ENCODE measurements at places on chromosomes 5 and 9.

GRCh38 chr5:126104951-126105350 lies 318.3 kb upstream of the GRAMD2B start:
- DNase-seq = no peak

DNA sequence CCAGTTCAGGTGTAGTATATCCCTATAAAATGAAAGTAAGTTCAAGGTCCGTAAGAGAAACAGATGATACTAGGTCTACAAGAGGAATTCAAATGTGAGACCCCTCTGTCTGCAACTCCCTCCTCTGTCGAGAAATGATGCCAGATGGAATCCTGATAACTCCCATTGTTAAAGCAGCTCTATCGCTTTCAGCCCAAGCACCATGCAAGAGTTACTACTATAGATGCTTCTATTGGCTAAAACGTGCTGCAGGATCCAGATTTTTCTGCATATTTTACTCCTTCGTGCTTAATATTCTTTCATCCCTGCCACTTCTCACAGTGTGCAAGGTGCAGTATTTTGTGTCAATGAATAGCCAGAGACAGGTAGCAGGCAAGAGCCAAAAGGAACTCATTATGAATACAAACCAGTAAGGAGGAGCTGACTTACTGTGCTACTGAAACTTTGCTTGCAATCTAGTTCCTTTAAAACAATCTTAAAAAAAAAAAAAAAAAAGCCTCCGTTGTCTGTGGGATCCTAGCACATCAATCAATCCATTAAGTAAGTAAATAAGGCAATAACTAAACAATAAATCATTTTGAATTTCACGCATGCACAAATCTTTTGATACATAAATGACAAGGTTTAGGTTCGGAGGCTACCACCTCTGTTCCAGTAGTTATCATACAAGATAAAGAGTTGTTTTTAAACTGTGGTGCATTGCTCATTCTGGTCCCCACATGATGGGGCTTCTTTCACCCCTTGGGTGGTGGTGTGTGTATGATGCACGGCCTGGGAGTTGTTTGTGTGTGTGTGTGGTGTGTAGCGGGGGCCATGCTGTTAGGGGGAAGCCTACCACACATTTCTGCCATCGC lies 151.1 kb upstream of the MPDZ start:
- no peak for DNase-seq

- no peak for DNase-seq
Measured at GRCh38 chr5:123438902-123439301, 15.7 kb upstream of the CEP120 start.

DNA sequence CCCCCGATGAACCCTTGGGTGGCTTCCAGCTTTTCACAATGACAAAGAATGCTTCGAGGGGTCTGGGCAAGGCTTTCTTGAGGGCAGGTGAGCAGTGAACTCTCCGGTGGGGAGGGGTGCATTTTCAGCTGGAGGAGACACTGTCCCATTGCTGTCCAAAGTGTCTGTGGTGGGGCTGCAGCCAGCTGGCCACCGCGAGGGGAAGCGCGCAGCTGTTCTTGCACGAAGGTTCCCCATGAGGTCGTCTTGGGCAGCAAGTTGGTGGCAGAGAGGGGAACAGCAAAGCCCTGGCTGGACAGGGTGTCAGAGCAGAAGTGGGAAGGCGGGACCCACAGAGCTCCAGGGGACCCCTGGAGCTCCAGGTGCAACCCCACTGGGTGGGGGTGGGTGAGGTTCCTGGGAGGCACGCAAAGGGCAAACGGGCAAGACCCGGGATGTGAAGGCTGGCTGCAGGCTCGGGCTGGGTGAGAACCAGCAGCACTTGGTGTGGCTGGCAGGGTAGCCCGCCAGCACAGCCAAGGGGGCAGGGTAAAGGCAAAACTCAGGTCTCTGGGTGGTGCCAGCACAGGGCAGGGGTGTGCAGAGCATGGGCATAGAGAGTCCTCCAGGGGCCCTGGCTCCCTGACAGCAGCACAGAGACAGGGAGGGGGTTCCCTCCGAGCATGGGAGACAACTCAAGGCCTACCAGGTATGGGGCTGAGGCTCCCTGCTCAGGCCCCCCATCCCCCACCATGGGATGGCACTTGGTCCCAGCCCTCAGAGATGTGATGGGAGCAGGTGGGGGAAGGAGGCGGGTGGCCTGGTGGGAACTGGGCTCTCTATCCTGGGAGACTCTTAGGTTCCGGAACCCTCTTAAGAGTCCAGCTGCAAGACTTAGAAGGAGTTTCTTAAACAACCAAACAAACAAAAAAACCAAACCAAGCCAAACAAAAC lies 26.6 kb downstream of the TSPAN17 start:
- no peak for DNase-seq

DNA sequence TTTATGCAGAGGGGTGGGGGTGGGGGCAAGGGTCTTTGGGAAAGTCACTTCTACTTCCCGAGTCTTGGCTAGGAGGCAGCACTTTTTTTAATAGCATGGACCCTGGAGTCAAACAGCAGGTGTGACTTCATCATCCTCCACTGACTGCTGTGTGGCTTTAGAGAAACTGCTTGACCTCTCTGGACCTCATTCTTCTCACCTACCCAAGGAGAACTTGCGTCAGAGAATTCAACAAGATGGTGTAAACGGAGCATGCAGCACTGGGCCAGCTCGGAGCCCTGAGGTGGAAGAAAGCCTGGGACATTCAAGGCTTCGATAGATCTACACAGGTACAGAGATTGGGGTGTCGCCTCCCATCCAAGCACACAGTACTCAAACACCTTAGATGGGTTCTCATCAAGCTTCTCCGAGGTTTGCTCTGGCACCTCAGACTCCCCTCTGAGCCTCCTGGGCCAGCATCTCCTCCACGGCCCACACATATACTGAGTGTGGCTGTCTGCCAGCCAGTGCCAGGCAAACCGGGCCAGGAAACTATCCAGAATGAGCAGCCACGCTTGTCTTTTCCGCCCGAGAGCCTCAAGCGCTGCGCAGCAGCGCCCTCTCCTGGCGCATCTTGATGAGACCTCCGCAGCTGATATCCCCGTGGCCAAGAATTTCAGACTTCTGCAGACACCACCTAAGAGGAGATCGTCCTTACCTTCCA lies 4.6 kb upstream of the SLC25A48 start:
- no peak for DNase-seq

- DNase-seq = no peak
Measured at GRCh38 chr9:82549174-82549821, 513.6 kb downstream of the RASEF start.

- peak; percentile 40 for DNase-seq
Measured at GRCh38 chr5:56011835-56012234, 17.1 kb upstream of the IL6ST start.

GRCh38 chr5:60102961-60103693 lies 209.6 kb upstream of the PDE4D start:
- DNase-seq = no peak

- no peak for DNase-seq
Measured at GRCh38 chr5:57666582-57666981, 184.0 kb upstream of the ACTBL2 start.

DNA sequence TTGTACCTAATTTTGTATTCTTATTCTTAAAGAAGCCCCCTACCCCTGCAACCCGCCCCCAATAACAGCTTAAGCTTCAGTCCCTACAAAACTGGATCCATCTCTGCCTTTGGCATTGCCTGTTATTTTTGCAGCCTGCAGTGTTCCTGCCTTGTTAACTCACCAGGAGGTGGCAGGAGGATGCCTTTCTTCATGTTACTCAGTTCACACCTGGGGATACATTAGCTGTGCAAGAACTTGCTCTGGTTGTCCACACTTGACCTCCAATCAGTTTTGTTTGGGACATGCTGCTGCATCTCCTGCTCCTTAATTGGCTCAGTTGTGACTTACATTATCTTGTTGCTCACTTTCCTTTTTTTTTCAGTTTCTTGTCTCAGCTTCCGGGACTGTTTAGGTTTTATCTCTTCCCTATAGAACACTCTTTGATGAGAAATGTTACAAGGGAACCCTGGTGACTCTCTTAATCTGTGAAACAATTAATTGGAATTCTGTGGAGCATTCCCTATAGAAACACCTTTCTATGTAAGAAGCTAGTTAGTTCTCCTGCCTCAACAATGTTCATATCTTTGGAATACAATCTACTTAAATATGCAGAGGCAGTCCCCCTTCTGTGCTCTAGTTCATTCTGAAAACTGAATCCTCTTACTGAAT lies 467.7 kb upstream of the ACO1 start:
- DNase-seq = no peak

DNA sequence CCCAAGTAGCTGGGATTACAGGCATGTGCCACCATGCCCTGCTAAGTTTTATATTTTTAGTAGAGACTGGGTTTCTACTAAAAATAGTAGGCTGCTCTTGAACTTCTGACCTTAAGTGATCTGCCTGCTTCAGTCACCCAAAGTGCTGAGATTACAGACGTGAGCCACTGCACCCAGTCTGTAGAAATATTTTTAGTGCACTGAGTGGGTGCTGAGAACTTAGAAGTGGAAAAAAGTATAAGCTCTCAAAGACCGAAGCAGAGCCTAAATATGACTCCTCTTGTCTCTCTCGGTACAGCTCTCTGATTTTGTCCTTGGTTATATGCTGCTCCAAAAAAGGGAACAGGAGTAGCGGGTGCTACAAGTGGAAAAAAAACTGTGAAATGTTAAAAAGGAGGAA lies 353.8 kb upstream of the IZUMO3 start:
- no peak for DNase-seq

- no peak for DNase-seq
Measured at GRCh38 chr5:156025656-156026055, 301.3 kb upstream of the SGCD start.

DNA sequence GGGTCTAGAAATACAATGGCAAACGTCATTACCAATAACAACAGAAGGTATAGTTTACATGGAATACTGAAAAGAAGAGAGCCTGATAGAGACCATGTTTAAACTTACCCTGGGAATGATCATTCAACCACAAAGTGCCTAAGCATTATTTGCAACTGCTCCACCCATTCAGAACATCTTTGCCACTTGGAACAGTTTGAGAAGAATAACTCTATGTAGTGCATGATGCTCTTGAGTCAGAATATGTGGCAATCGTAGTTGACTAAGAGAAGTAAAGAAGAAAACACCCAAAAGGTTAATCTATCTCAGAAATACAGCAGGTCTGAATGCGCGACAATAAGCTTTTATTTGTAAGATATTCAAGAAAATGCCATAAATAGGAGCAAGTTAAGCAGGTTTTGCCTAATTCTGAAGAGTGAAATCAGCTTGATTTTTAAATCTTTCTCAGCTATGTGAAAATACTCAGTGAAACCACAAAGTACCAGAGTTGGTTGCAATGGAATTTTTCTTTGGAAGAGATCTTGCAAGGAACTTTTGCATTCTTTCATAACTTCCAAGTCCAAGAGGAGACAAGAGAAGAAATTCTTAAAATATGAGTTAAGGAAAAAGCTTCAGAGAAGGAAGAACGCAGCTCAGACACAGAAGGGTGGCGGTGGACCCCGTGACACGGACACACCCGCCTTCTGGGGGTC lies 64.3 kb downstream of the HABP4 start:
- DNase-seq = no peak

GRCh38 chr5:40615586-40616170 lies 64.0 kb upstream of the PTGER4 start:
- DNase-seq = no peak

DNA sequence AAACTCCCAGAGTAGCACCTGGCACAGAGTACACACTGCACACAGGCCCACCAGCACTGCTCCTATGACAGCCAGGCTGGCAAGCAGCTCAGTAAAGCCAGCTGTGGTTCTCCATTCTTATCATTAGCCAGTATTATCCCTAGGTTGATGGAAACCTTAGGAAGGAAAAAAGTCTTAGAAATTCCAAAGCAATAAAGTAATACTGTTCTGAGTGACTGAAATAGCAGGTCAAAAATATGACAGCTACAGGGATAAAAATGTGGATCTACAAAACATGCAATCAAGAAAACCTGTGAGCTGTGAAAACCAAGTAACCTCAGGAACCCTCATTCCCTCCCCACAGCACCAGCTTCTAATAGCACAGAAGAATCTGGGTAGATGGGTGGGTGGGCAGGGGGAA lies 403.5 kb downstream of the SPOCK1 start:
- DNase-seq = no peak

DNA sequence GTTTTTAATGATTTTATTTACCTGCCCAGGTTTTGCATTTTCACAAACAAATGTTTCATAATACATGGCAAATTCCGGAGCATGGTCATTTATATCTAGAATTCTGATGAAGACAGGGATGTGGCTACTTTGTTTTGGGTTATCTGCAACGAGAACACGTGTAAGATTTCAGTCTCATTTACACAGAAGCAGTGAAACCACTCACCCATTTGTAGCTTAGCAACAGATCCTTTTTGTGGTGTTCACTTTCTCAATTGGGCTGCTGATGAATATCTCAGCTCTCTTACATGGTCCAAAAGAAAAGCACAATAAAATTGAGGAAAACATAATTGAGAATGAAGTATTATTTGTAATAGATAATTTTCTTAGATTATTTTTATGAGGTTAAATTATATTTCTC lies 148.6 kb downstream of the CDH9 start:
- no peak for DNase-seq

GRCh38 chr9:19976226-19976625 lies 187.4 kb upstream of the SLC24A2 start:
- DNase-seq = peak; percentile 48

DNA sequence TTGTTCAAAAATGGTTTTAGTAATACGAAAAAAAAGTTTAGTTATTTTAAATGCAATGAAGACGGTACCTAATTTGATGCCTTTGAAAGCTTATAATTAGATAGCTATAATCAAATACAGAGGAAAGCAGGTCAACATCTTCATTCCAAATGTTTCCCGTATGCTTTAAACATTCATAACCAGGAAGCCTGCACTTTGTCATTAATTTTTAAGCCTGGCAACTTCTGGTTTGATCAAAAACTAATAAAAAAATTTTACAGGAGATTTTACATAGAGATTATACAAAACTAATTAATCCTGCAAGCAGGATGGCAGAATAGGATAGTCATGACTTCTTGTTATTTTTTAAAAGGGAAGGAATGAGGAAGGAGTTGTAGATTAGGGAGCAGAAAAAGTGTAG lies 353.0 kb downstream of the FBXL17 start:
- no peak for DNase-seq

- no peak for DNase-seq
Measured at GRCh38 chr5:156913719-156914370, 49.2 kb downstream of the TIMD4 start.

- no peak for DNase-seq
Measured at GRCh38 chr9:92181296-92181695, 66.1 kb upstream of the SPTLC1 start.

- no peak for DNase-seq
Measured at GRCh38 chr5:124859027-124859426, 112.6 kb upstream of the ZNF608 start.

- no peak for DNase-seq
Measured at GRCh38 chr5:56429110-56429561, 196.0 kb upstream of the ANKRD55 start.

DNA sequence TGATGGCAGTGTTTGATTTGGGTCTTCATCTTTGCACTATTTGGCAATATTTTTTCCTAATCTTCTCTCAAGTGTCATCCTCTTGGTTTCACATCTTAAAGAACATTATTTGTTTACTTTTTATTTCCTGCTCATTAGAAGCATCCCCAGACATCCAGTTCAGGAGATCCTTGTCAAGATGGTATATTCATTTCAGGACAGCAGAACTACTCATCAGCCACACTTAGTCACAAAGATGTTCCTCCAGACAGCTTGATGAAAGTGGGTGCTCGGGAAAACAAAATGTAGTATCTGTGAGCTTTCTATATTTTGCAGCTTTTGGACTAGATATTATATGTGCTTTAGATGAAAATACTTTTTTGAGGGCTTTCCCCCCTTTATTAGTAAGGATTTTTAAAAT lies 72.1 kb upstream of the SREK1 start:
- no peak for DNase-seq

Data from activated naive CD4-positive, alpha-beta T cell treated with anti-CD3 and anti-CD28 coated beads, Interleukin-2, amount 50 U/mL, for 16 hours (primary cell).